ENCODE measurements at places on chromosomes 11 and 22. TPM values are rescaled to one million over a fixed set of nuclear protein-coding genes. Genes with fewer than 3 reads are reported as not detected.

HIRA gene
- 21.4 TPM for total RNA-seq

GSTT2B gene
- total RNA-seq: 9.7 TPM

OR8G5 gene
- total RNA-seq: not detected

DNA sequence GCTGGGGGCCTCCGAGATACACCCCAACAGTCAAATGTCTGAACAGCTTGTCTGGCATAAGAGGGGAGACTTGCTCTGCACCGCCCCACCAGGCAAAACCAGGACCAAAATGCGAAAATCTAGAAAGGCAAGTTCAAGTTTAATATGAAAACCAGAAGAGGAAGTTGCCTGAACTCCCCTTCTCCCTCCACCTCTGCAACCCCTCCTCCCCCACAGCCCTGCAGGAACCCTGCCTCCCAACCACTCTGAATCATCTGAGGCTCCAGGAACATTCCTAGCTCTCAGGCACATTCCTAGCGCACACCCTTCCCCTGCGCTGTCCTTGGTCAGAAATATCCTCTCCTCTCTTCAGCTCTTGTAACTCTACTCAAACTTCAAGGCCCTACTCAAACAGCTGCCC, 36.7 kb downstream of the ISX start:
- DNase-seq: peak; percentile 28
- no peak overlapping the region for H3K27ac ChIP-seq
- no peaks in the 10 kb centered on the region for H3K4me1 ChIP-seq
- no peak overlapping the region for H3K4me3 ChIP-seq
- H3K36me3 ChIP-seq: no peaks in the 10 kb centered on the region

GRCh38 chr11:35798423-35798822, 135.8 kb downstream of the TRIM44 start:
- no peak for DNase-seq
- H3K36me3 ChIP-seq: no peaks in the 10 kb centered on the region
- no peak overlapping the region for H3K4me3 ChIP-seq
- no peaks in the 10 kb centered on the region for H3K27me3 ChIP-seq

- H3K27ac ChIP-seq: peak overlapping the region; percentile 64
- H3K4me3 ChIP-seq: no peak overlapping the region
- H3K36me3 ChIP-seq: no peaks in the 10 kb centered on the region
- DNase-seq: no peak
Observed at GRCh38 chr11:128624269-128625175, 37.2 kb upstream of the ETS1 start.

DNA sequence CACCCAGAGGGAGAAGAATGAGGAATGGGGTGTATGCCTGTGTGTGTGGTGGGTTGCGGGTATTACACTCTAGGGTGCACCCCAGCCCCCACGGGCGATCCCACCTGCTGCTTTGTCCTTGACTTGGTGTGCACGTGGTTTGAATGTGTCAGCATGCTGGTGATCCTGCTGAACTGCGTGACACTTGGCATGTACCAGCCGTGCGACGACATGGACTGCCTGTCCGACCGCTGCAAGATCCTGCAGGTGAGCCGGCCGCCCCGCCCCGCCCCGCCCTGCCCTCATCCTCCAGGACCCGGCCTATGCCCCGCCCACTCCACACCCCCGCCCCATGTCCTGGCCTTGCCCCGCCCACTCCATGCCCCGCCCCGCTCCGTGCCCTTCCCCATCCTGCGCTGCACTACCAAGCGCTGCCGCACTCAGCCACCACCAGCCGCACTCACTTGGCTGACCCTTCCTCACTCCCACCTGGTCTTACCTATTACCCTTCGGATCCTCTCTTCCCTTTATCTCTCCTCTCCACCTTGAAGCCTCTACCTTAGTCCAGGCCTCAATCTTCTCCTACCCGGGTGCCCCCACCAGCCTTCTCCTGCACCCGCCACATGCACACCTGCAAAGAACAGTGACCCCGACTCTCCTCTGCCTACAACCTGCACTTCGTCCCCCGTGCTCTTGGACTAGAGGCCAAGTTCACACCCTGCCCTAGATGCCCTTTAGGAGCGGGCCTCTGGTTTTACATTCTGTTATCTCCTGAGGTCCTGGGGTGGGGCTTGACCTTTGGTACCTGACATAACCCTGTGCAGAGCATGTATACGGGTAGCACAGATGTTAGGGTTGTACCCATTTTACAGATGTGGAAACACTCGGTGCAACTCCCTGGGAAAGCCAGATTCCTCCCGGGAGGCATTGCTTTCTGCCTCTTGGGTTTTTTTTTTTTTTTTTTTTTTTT, 27.7 kb downstream of the CACNA1I start:
- no peak overlapping the region for H3K27ac ChIP-seq
- DNase-seq: peak; percentile 92
- H3K4me3 ChIP-seq: no peak overlapping the region
- H3K4me1 ChIP-seq: no peaks in the 10 kb centered on the region
- peaks cover 10% of the 10 kb centered on the region for H3K27me3 ChIP-seq
